ENCODE measurements at places on chromosomes 6 and 20.

DNA sequence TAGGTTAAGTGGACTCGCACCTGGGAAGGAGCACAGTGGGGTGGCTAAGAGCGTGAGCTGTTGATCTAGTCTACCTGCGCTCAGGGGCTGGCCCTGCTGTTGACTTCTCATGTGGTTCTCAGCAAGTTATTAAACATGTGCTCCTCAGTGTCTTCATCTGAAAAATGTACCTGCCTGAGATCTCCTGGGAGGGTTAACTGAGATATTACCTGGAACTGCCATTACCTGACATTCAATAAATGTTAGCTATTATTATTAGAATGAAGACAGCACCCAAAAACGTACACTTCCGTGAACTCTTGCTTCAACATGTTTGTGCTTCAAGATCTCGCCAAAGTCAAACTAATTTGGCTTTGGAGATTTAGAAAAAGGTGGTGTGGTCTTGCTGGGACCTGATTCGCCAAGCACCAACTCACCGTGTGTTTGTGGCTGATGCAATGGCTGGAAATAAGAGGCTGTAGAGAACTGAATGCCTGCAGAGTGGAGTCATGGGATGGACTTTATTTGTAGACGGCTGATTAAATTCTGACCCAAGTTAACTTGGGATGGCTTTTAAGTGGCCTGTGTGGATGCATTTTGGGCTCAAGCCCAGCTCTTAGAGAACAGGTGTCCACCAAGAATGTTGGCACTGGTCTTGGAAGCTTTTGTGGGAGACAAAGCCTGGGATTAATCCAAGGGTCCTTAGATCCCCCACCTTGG is 692.9 kb downstream of the QKI start:
- no peaks in the 10 kb centered on the region for H3K36me3 ChIP-seq
- H3K27me3 ChIP-seq = peaks cover 2% of the 10 kb centered on the region
- peaks cover 4% of the 10 kb centered on the region for H3K4me1 ChIP-seq
- H3K4me3 ChIP-seq = no peak overlapping the region
- no peak for DNase-seq
- H3K27ac ChIP-seq = no peak overlapping the region

DNA sequence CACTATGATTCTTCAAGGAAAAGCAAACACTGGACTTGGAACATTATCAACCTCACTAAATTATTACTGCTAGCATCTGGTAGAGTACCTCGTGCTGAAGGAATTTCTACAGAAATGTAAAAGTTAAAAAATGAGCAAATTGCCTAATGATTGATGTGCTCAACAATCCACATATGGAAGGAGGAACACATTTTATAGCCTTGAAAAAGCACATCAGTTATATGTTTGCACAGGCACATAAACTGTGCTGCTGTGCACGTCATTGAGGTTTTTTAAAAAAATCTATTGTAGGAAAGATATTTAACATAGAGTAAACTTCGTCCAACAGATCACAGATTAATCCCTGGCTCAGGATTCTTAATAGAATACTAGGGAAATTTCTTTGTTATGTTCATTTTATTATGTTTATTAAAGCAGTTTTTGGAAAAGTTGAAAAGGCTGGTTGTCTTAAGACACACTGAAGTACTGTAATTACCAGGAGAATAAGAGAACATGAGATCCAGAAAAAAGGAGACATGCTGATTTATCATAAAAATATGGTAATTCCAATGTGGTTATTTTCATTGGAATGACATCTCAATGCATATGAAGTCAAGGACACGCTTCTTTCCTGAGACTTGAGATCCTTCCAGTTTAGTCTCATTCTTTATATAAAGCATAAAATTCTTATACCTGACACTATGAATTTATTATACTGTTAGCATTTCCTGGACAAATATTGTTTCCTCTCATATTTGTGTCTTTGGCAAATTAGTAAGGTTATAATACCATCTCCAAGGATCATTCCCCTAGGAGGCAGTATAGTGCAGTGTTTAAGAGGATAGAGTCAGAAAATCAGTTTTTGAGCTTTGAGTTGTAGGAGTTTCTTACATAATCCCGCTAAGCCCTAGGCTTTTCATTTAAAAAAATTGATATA is 511.1 kb downstream of the TENT5A start:
- H3K4me1 ChIP-seq = no peaks in the 10 kb centered on the region
- H3K36me3 ChIP-seq = no peaks in the 10 kb centered on the region
- no peak overlapping the region for H3K27ac ChIP-seq
- H3K4me3 ChIP-seq = no peak overlapping the region
- H3K27me3 ChIP-seq = no peaks in the 10 kb centered on the region

GRCh38 chr6:9064156-9064555 is 628.8 kb upstream of the SLC35B3 start:
- peaks cover 4% of the 10 kb centered on the region for H3K4me1 ChIP-seq
- no peaks in the 10 kb centered on the region for H3K27me3 ChIP-seq
- DNase-seq = no peak
- no peaks in the 10 kb centered on the region for H3K36me3 ChIP-seq
- no peak overlapping the region for H3K27ac ChIP-seq

GRCh38 chr6:82118150-82118562 is 129.4 kb downstream of the IBTK start:
- no peaks in the 10 kb centered on the region for H3K36me3 ChIP-seq
- H3K27ac ChIP-seq = no peak overlapping the region
- H3K27me3 ChIP-seq = no peaks in the 10 kb centered on the region
- peaks cover 10% of the 10 kb centered on the region for H3K4me1 ChIP-seq
- H3K4me3 ChIP-seq = no peak overlapping the region
- no peak for DNase-seq

DNA sequence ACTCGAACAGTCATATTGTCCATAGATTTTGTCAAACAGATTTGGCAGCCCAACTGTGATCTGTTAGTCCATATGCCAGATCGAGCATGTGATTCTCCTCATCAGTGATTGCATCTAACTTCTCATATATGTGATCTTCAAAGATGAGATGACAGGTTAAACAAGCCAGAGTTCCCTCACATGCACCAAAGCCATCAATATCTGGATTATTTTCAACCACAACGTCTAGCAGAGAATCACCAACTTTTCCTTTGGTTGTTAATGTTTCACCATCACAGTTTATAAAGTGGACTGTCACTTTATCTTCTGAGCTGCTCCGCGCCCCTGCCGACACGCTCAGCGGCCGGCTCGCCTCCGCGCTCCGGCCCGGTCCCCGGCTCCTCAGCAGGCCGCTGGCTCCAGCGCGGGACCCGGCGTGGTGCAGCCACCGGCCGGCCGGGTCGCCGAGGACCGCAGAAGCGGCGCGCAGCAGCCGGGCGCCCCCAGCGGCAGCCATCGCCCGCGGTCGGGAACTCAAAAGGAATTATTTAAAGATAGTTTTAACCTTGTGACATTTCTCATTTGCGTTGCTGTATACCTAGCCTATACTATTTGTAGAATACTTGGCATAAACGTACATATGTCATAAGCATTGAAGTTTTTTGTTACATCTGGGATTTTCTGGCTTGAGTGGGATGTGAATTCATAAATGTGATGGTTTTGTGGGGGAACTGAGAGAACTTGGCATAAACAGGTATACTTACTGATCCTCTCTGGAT is 40.1 kb upstream of the DYNLRB1 start:
- no peak overlapping the region for H3K27ac ChIP-seq
- H3K27me3 ChIP-seq = no peaks in the 10 kb centered on the region
- no peak for DNase-seq
- peaks cover 10% of the 10 kb centered on the region for H3K4me1 ChIP-seq

- peak overlapping the region; percentile 64 for H3K27ac ChIP-seq
Measured at GRCh38 chr6:37303891-37304503, 46.1 kb upstream of the TMEM217 start.

DNA sequence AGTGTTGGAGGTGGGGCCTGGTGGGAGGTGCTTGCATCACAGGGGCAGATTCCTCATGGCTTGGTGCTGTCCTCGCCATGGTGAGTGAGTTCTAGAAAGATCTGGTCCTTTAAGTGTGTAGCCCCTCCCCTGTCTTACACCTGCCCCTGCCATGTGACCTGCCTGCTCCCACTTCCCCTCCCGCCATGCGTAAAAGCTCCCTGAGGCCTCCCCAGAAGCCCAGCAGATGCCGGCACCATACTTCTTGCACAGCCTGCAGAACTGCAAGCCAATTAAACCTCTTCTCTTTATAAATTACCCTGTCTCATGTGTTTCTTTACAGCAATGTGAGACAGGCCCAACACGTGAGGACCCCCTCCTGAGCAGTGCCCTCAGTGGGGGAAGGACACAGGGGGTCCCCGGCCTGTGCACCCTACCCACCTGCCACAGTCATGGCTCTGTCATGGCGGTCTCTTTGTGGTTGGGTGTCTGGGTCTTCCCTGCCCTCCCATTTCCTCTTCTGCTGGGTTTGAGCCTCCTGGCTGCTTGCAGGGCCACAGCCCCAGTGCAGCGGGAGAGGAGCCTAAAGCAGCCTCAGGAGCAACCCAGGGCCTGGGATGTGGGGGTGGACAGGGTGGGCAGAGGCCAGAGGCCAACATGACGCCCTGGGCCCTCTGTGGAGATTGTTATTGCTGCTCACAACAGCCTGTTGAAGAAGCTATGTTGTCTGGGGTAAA is 87.2 kb upstream of the QKI start:
- no peaks in the 10 kb centered on the region for H3K36me3 ChIP-seq
- DNase-seq = no peak
- no peaks in the 10 kb centered on the region for H3K27me3 ChIP-seq
- H3K27ac ChIP-seq = no peak overlapping the region

GRCh38 chr6:164011321-164011720 is 596.8 kb downstream of the QKI start:
- DNase-seq = no peak
- no peak overlapping the region for H3K27ac ChIP-seq
- no peaks in the 10 kb centered on the region for H3K36me3 ChIP-seq
- H3K4me3 ChIP-seq = no peak overlapping the region
- no peaks in the 10 kb centered on the region for H3K4me1 ChIP-seq

DNA sequence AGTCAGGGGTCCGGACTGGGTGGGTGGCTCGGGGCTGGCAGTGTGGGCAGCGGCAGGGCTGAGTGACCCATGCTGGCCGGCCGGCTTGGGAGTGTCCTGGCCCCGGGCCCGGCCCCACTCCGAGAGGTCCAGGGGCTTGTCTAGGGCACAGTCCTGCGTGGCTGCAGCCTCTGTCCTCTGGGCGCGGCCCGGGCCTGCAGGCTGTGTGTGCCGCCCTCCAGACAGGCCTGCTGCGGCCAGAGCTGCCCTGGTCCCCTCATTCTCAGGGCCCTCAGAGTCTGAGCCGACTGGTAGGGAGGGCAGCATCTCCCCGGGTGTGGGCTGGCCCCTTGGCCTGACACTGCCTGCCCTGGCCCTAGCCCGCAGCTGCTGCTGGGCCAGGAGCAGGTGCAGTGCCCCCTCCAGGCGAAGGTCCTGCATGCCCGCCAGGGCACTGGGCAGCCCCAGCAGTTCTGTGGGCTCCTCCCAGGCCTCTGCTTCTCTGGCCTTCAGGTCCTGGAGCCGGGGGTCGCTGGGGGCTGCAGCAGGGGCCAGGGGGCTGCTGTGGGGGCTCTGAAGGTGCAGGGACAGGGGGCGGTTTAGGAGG is 6.9 kb upstream of the CABLES2 start:
- DNase-seq = no peak
- no peaks in the 10 kb centered on the region for H3K36me3 ChIP-seq
- H3K4me1 ChIP-seq = peaks cover 9% of the 10 kb centered on the region
- no peaks in the 10 kb centered on the region for H3K27me3 ChIP-seq

DNA sequence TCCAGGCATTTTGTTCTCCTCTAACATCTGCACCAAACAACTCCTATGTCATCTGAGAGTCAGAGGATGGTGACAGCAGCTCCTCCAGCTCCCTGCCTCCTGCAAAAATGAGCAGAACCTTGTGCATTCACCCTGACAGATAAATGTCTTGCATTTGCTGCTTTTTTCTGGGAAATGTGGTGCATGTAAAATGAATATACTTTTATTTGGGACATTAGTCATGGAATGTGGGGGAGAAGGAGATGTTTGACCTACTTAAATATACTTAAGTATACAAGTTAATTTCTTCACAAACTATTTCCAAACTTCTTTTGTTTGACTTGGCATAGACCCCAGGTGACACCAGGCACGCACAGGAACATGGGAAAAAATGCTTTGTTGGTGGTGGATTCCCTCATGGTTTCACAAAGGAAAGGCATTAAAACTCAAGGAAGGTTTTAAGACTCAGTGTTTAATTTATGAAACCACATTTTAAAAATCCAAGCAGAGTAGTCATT is 181.8 kb upstream of the MCHR2 start:
- peaks cover 6% of the 10 kb centered on the region for H3K27me3 ChIP-seq
- H3K27ac ChIP-seq = no peak overlapping the region
- H3K4me3 ChIP-seq = no peak overlapping the region
- peaks cover 25% of the 10 kb centered on the region for H3K4me1 ChIP-seq
- no peaks in the 10 kb centered on the region for H3K36me3 ChIP-seq

GRCh38 chr6:20024978-20025377 is 187.3 kb downstream of the MBOAT1 start:
- peaks cover 3% of the 10 kb centered on the region for H3K27me3 ChIP-seq
- no peak overlapping the region for H3K4me3 ChIP-seq
- DNase-seq = no peak
- H3K4me1 ChIP-seq = no peaks in the 10 kb centered on the region
- H3K27ac ChIP-seq = no peak overlapping the region

DNA sequence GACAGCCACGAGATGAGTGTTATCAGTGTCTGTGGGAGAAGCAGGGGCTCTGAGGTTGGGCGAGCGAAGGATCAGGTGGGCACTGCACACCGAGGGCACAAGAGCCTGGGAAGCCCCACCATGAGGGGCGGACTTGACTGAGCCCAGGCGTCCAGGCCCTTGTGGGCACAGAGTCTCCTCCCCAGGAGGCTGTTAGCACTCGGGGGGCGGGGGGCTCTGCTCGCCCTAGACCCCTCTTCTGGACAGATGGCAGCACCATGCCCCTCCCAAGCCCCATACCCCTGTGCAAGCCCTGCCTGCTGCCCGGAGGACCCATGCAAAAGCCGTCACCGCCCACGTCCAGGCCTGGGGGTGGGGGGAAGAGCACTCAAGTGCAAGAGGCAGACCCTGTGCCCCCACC is 21.7 kb upstream of the SLCO4A1 start:
- H3K27ac ChIP-seq = no peak overlapping the region
- H3K27me3 ChIP-seq = peaks cover 2% of the 10 kb centered on the region
- DNase-seq = no peak
- no peaks in the 10 kb centered on the region for H3K36me3 ChIP-seq

DNA sequence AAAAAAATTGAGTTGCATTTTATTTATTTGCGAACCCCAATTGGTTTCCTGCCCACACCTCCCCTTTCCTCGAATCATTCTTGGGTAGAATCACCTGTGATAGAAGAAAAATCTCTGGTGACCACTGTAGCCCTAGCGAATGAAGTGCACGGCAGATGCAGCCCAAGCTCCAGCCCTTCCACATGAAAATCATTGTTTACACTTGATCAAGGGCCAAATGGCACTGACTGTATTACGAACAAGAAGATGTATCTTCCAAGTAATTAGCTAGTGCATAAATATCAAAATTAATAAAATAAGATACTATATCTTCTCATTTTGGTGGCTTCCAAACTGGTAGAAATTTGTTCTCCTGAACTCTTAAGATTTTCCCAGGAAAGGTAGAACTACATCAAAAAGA is 93.4 kb upstream of the ARID1B start:
- DNase-seq = no peak
- H3K27ac ChIP-seq = no peak overlapping the region
- H3K36me3 ChIP-seq = no peaks in the 10 kb centered on the region
- H3K4me1 ChIP-seq = peaks cover 16% of the 10 kb centered on the region
